Neural cell (in vitro differentiated cells): ENCODE measurements at places on chromosomes 6 and 20. TPM values are rescaled to one million over a fixed set of nuclear protein-coding genes. Genes with fewer than 3 reads are reported as not detected.

The SLC17A2 gene
- not detected in 2 replicates for polyA plus RNA-seq

The ZNF831 gene
- polyA plus RNA-seq, result 0.14 TPM in 1 of 2 replicates, not detected in the other

The TMEM244 gene
- polyA plus RNA-seq, result not detected in 2 replicates

The ZNF334 gene
- 41.5 and 43.2 TPM in 2 replicates for polyA plus RNA-seq

The KIAA1755 gene
- 1.3 TPM in 1 of 2 replicates, not detected in the other for polyA plus RNA-seq

The MYLK2 gene
- 0.22 TPM in 1 of 2 replicates, not detected in the other for polyA plus RNA-seq

The SSTR4 gene
- not detected in 2 replicates for polyA plus RNA-seq

The OPRM1 gene
- polyA plus RNA-seq, result 1.5 and 1.9 TPM in 2 replicates

The PSMB9 gene
- polyA plus RNA-seq, result not detected in 2 replicates

The SLC17A3 gene
- polyA plus RNA-seq, result not detected in 2 replicates

The C6orf120 gene
- 16.6 and 17.8 TPM in 2 replicates for polyA plus RNA-seq

The MICB gene
- 0.14 TPM in 1 of 2 replicates, not detected in the other for polyA plus RNA-seq

The EMILIN3 gene
- 0.30 and 0.86 TPM in 2 replicates for polyA plus RNA-seq
